ENCODE measurements at places on chromosomes 16 and 17. TPM values are rescaled to one million over a fixed set of nuclear protein-coding genes. Genes with fewer than 3 reads are reported as not detected.

DNA sequence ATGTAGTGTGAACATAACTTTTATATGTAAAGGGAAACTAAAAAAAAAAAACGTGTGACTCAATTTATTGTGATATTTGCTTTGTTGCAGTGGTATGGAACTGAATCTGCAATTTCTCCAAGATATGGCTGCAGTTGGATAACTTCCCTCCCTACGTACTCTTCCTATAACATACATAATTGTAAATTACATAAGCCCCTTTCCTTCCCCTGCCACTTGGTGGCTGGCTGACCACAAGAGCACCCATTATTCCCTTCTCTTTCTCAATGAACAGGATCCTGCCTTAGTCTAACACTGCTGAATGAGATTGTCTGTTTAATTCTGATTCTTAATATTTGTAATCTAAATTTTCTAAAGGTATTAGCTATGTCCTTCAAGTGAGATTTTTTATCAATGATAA is 27.8 kb downstream of the CCL4 start:
- DNase-seq = no peak

DNA sequence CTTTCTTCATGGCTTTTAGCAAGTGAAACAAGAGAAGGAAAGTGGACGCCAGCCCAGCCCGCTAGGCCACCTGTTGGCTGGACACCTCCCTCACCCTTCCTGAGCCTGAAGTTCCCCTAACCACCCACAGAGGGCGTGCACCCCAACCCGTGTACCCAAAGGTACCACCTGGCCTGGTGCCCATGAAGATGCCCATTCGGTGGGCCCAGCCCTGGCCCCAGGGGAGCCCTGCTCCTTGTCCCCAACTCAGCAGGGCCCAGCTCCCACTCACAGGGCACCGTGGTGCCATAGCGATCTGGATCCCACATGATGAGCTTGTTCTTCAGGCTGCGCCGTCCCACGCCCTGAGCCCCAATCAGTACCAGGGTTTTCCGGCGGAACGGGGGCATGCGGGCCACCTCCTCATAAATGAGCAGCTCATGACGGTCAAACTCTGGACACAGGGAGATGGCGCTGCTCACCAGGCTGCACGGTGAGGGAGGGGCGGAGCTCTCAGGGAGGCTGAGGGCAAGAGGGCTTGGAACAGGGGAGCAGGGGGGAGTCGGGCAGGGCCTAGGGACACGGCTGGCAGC is 26.8 kb downstream of the MPP2 start:
- DNase-seq = peak; percentile 52

DNA sequence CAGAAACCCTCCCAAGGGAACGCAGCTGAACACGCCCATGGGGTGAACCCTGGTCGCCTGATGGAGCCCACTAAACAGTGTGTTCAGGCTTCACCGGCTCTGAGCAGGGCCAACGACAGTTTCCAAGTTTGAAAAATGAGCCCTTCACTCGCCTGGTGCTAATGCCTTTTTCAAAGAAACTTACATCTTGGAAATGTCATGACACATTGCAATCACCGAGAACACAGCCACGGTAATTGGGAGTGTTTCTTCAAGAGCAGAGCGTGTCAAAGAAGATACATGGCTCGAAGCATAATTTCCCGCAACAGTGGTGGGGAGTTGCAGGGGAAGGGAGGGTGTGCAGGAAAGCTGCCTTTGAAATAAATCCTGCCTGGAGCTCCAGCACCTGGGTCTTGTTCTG is 463.2 kb downstream of the TMEM114 start:
- DNase-seq = no peak

DNA sequence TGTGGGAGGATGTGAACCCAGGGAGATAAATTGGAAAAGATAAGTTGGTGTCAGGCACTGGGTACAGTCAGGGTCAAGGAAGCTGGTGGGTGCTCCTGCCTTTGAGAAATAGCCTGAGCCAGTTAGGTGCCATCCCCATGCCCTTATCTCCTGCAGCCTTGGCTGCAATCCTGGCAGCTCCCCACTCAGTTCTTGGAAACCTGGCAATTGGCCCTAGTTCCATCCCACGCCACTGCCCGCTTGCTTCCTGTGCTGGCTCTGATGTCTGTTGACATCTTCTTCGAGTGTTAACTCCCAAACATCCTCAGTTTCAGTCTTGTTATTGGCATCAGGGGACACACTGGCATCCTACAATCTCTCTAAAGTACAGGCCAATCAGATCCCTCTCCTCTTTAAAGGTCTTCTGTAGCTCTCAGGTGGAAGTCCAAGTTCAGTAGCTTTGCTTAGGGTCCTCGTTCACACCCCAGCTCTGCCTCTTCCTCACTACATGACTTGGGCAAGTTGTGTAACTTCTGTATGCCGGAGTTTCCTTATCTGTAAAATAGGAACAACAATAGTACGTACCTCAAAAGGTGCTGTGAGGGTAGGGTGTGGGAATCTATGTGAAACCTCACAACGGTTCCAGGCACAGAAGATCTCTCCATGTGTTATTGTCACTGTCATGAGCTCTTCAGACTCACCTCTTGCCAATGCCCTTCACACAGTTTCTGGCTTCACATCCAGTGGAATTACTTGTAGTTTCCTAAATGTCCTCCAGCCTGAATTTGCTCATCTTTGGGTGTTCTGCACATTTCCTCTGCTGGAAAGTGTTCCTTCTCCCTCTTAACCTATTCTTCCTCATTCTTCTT is 13.5 kb upstream of the PRKAR1A start:
- peak; percentile 28 for DNase-seq

SULT1A2 gene
- total RNA-seq = 1.1 TPM

QRICH2 gene
- total RNA-seq = 3.8 TPM

GRCh38 chr17:37512442-37513068 is 22.9 kb downstream of the DUSP14 start:
- no peak for DNase-seq

ATF7IP2 gene
- 13.6 TPM for total RNA-seq

GRCh38 chr17:8953156-8953885 is 12.2 kb downstream of the PIK3R5 start:
- no peak for DNase-seq
